Activated naive CD8-positive, alpha-beta T cell treated with anti-CD3 and anti-CD28 coated beads, Interleukin-2, amount 50 U/mL, for 16 hours (primary cell): ENCODE measurements at places on chromosomes 5 and 9.

GRCh38 chr9:87886933-87887505 is 4.3 kb downstream of the SPATA31E1 start:
- DNase-seq, result no peak

DNA sequence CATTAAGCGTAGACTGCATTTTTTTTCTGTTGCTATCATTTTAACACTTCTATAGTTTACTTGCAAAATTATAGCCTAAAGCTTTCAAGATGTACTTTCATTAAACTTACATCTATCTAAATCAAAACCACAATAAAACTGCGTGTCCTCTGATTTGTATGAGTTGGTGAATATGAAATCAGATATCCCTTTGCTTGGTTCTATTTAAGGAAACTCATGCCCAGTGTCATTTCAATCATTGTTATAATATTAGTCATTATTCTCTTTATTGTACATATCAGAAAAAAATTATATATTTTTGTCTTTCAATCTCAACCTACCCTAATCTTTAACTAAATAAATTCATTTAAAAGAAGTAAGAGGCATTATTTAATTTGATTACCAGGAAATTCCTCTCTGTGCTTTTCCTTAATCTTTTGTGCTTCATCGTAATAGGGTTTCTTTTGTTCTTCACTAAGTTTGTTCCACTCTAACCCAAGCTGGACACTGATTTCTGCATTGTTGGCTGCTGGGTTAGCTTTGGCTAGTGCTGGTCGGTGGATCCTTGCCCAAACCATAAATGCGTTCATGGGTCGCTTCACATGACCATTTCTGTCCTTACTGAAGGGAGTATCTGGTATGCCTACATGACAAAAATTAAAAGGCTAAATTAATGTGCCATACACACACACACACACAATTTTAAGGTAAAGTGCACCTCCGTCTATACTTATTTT is 3.8 kb downstream of the SOX30 start:
- DNase-seq, result no peak

DNA sequence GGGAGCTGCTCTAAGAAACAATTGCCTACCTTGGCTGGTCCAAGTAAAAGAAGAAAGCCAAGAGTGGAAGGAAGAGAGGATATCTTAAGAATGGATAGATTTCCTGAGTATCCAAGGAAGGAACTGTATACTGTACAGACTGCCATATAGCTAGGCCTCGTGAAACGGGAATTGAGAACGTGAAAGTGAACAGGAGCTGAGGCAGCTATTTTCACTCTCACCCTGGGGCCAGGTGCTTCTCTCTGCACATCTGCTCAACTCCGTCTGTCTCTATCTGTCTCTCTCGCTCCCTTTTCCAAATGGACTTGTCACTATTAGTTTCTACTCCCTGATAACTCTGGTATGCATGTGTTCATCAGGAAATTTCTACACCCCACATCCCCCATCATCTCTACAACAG is 35.9 kb upstream of the TESK1 start:
- no peak for DNase-seq

DNA sequence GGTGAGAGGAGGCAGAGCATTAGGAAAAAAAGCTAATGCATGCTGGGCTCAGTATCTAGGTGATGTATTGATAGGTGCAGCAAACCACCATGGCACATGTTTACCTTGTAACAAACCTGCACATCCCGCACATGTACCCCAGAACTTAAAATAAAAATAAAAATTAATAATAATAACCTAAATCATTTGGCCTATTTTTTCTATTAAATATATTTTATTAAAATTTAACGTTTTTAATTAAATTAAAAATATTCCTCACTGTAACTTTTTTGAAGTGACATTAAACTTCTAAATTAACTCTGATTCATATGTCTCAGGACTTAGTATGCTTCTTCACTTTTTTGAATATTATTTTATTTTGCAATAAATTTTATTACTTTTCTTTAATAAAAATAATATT is 83.7 kb upstream of the PARP8 start:
- no peak for DNase-seq

DNA sequence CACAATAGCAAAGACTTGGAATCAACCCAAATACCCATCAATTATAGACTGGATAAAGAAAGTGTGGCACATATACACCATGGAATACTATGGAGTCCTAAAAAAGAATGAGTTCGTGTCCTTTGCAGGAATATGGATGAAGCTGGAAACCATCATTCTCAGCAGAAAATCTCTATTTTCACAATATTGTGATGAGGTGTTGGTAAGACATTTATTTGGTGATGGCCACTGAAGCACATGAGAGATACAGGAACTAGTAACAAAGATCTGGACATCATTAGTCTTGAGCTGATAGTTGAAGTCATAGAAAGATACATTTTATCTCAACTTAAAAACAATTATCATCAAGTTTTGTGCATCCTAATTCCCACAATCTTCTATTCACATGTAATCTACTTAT is 70.6 kb downstream of the RAB3C start:
- no peak for DNase-seq

- no peak for DNase-seq
These were observed 320.0 kb downstream of the FBXL17 start for GRCh38 chr5:108061941-108062340.

DNA sequence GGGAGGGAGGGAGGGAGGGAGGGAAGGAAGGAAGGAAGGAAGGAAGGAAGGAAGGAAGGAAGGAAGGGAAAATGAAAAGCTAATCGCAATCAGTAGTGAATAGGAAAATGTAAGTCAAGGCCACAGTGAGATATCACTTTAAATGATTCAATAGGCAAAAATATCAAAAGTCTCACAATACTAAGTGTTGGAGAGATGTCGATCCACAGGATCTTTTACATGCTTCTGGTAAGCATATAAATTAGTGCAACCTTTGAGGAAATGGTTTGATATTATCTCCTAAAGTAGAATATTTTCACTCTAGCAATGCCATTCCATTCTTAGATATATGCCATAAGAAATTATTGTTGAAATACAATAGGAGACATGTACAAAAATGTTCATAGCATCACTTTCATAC is 58.4 kb downstream of the FRMD3 start:
- no peak for DNase-seq
